ENCODE measurements at places on chromosomes 3 and 15.

- no peak for DNase-seq
These were observed 308.1 kb upstream of the RASGRP1 start for GRCh38 chr15:38872732-38873131.

DNA sequence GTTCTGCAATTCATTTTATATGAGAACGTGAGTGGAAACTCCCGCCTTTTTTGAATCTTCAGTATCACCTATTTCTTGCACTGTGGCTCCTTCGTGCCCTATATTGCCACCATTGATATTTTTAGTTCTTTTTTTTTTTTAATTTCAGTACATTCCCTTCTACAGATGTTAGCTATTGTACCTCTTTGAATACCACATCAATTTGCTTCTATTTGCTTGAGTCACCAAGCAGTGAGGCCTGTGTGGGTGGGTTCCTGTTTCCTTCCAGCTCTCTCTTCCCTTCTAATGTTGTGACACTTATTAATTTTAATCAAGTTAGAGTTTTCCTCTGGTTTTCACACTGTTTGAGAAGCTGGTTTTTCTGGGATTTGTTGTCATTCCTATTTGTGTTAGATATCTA lies 8.7 kb downstream of the HACD2 start:
- no peak for DNase-seq

DNA sequence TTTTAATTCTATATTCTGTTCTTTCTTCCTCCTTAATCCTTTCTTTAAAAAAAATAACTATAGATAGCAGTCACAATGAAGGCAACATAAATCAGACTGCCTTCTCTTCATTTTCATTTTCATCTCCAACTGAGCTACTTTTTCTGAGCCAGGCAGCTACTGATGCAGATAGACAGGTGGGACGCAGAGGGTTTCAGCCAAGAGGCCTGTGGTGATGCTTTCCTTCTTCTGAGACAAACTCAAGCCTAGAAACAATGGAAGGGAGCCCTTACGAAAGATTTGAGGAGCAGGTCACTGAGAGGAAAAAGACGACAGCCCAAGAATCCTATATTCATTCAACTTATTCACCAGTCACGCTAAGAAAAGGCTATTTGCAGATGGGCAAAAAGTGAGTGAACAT lies 220.0 kb upstream of the MLF1 start:
- no peak for DNase-seq

DNA sequence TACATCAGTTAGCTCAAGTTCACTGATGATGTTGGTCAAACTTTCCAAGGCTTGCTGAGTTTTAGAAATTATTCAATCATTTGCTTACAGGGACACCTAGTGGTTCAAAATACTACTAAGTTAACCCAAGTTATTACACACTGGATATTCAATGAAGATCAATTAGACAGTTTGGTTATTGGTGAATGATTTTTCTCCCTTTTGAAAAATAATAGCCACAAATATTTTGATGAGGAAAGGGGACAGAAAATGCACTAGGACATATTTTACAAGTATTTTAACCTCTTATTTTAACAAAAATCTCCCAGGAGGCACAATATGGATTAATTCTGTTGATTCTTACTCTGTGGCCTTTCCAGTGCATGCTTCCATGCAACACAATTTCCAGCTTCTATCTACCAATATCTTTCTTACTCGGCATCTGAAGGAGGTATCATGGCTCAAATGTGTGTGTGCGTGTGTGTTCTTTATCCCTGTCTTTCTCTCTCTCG lies 20.1 kb upstream of the GOLGA6L2 start:
- no peak for DNase-seq

GRCh38 chr3:110318108-110318507 lies 753.5 kb upstream of the NECTIN3 start:
- no peak for DNase-seq
